ENCODE measurements at places on chromosomes 5 and 9. TPM values are rescaled to one million over a fixed set of nuclear protein-coding genes. Genes with fewer than 3 reads are reported as not detected.

Gene RPL7A
- 3,359 TPM for total RNA-seq

Gene WNK2
- total RNA-seq, result 10.5 TPM

Gene ANKRD31
- total RNA-seq, result 0.09 TPM

Gene PRUNE2
- total RNA-seq, result 0.02 TPM

Gene MACIR
- 5.5 TPM for total RNA-seq

Gene EMB
- not detected for total RNA-seq

Gene EGR1
- 4.5 TPM for total RNA-seq

Gene OTP
- not detected for total RNA-seq

Gene CKMT2
- 1.2 TPM for total RNA-seq

Gene NTNG2
- 0.02 TPM for total RNA-seq

Gene FAM153A
- not detected for total RNA-seq

Gene QRFP
- not detected for total RNA-seq

Gene APBA1
- 0.15 TPM for total RNA-seq

Gene TNC
- not detected for total RNA-seq

Gene JAKMIP2
- 2.1 TPM for total RNA-seq

Gene OR1Q1
- total RNA-seq, result not detected

Gene FAM78A
- 0.18 TPM for total RNA-seq

Gene GMCL2
- total RNA-seq, result not detected

Gene ACOT12
- total RNA-seq, result not detected

Gene RAI14
- total RNA-seq, result 18.2 TPM

Gene TNIP1
- 26.2 TPM for total RNA-seq

Gene CATSPER3
- total RNA-seq, result 0.33 TPM

Gene WNT8A
- not detected for total RNA-seq

Gene PTPN3
- 7.9 TPM for total RNA-seq

Gene GARIN3
- not detected for total RNA-seq

Gene IL13
- not detected for total RNA-seq

Gene ZNF366
- not detected for total RNA-seq

Gene TRPM6
- total RNA-seq, result 0.14 TPM

Gene KYAT1
- 9.2 TPM for total RNA-seq

Gene MPDZ
- total RNA-seq, result 14.7 TPM

Gene GKAP1
- total RNA-seq, result 6.1 TPM

Gene TAF11L10
- total RNA-seq, result not detected

Gene HEMGN
- total RNA-seq, result not detected

Gene PCDHGA10
- 0.18 TPM for total RNA-seq

Gene SV2C
- not detected for total RNA-seq

Gene ACTBL2
- total RNA-seq, result not detected

Gene CCNO
- total RNA-seq, result 0.07 TPM

Gene PTGER4
- total RNA-seq, result 0.11 TPM

Gene C5
- 29.8 TPM for total RNA-seq

Gene PCDHB15
- total RNA-seq, result 0.27 TPM

Gene DNAJB5
- 0.69 TPM for total RNA-seq

Gene IGIP
- total RNA-seq, result 2.4 TPM

Gene SLC1A1
- total RNA-seq, result not detected

Gene TLE1
- 30.7 TPM for total RNA-seq

Gene MEIKIN
- total RNA-seq, result not detected

Gene BNC2
- not detected for total RNA-seq

Gene GPR151
- not detected for total RNA-seq

Gene AK8
- not detected for total RNA-seq

All from HepG2 (cell line).